ENCODE measurements at places on chromosomes 4 and X.

DNA sequence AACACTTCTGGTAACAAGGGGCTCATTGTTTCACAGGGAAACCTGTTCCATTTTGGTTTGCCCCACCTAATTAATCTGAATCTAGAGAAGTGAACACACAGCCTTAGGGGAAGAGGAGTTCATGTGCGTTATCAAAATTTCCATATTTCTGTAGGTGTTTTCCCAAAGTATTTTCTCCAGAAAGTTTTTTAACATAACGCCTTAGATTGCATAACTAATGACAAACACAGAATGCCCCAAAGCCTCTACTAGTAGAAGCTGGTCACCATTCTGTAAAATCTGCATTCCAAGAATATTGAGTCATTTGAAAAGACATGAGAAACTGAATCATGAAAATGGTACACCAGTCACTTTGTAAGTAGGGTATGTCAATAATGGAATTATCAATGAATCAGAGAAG is 41.1 kb downstream of the IL13RA2 start:
- no peak for DNase-seq

DNA sequence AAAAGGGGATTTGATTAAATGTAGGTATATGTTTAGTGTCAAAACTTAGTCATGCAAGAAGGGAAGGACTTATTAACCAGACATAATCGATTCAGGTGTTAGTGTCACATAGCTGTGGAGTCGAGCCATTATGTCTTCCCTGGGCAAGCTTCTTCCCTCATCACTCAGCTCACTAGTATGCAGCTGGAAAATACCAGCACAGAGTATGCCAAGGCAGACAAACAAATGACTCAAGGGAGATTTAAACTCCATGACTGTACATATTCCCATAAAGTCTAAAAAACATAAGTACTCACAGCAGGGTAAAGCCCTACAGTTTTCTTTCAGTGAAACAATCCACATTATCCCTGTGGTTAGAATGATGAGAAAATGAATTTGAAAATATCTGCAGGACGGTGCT is 304.5 kb downstream of the CBLL2 start:
- DNase-seq = no peak

DNA sequence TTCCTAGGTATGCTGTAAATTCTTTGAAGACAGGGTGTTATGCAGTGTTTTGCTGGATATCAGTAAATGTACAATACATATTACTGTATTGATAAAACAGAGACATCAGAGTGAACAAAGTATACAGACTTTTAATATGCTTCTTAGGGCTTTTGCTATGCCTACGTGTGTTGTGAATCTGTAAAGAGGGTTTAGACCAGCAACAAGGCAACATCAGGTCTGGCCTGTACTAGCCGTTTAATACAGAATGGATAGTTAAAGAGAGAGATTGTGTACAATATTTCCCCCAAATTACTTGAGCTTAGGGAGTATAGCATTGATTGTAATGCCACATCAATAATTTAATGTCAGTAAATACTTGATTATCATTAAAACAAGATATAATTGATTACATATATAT is 75.2 kb downstream of the PAQR3 start:
- no peak for DNase-seq

GRCh38 chr4:4608214-4608537 is 66.3 kb upstream of the STX18 start:
- no peak for DNase-seq

DNA sequence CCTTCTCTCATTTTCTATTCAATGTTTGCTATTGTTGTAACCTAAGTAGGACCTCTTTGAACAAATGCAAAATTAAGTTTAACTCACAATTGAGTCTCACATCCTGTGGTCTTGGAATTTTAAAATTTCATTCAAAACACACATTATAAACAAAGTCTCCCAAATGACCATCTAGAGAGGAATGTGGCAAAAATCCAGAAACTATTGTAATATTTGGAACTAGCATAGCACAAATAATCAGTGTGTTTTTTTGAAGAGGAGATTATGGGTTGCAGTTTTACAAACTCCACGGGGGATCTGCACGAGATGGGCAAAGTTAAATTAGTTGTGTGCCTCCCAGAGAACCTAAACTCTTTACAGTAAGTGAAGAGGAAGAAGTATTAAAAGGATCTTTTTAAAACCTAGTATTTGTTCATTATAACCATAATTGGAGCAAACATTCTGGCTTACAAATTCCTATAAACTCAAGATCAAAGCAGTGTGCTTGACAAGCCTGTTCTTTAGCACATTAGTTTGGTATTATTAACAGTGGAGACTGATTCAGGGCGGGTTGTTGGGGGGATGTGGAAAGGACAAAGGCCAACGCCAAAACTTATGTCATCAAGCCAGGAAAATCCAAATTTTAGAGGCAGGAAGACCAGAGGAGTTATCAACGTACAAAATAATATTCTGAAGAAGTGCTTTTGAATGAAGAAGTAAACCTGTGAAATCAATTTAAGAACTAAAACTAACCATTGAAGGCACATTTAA is 22.4 kb upstream of the RBPJ start:
- DNase-seq = no peak

DNA sequence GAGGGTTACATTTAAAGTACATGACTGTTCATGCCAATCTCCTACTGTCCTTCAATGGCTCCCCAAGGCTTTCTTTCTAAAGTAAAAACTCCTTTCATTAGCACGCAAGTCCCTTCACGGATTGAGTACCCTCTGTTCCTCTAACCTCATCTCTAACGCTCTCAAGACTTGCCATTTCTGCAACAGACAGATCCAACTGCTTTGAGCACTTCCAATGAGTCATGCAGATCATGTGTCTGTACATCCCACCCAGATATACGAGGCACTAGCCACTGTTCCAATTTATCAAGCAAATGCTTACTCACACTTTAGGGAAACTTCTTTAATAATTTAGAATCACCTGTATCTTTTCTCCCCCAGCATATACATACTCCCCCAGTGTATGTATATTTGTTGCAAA is 332.5 kb upstream of the ZFP42 start:
- DNase-seq = no peak

DNA sequence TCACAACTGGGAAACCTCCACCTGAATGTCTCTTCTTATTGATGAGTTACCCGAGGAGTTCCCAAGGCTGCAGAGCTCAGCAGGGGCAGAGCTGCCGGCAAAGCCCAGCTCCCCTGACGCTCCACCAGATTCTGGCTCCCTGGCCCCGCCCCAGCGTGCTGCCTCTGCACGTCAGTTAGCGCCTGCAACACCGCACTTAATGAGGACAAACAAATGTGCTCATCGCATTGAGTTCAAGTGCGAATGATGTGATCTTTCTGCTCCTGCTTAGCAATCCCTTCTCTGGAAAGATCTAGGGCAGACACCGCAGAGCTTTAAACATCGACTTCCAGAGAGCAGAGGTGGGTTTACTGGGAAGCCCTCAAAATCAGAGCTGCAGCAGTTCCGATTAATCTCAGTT is 55.5 kb upstream of the FBXW7 start:
- DNase-seq = peak; percentile 62

GRCh38 chrX:25548811-25549210 is 533.0 kb upstream of the ARX start:
- no peak for DNase-seq

DNA sequence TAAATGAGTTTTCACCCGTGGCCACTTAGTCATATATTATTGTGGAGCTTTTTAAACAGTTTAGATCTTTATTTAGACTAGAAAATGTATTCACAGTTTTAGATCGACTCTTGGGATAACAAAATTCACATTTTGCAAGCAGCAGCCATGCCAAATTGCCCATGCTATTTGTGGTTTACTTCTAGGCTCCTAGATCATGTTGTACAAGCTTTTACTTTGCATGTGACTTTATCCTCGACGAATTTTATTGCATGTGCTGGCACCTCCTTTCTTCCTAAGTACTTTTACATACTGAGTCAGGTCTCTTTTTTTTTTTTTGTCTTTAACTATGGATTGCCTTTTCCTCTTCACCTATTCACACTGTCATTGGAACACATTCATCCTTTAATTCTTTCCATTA is 23.2 kb downstream of the BBS12 start:
- DNase-seq = no peak

GRCh38 chrX:16797841-16798240 is 11.6 kb downstream of the TXLNG start:
- no peak for DNase-seq

- DNase-seq = no peak
Measured at GRCh38 chr4:175325230-175325629, 407.1 kb downstream of the ADAM29 start.

- no peak for DNase-seq
Measured at GRCh38 chrX:16357902-16358301, 190.6 kb downstream of the MAGEB17 start.

DNA sequence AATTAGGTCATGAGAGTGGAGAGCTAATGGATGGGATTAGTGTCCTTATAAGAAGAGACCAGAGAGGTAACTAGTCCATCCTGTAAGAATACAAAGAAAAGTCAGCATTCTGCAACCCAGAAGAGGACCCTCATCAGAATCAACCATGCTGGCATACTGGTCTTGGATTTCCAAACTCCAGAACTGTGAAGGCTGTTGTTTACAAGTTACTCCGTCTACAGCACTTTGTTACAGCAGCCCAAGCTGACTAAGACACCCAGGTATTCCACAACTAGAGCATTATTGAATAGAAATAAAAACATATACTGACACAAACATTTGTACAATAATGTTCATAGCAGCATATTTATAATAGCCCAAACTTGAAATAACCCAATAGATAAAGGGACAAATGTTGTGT is 9.2 kb downstream of the TMEM156 start:
- no peak for DNase-seq

DNA sequence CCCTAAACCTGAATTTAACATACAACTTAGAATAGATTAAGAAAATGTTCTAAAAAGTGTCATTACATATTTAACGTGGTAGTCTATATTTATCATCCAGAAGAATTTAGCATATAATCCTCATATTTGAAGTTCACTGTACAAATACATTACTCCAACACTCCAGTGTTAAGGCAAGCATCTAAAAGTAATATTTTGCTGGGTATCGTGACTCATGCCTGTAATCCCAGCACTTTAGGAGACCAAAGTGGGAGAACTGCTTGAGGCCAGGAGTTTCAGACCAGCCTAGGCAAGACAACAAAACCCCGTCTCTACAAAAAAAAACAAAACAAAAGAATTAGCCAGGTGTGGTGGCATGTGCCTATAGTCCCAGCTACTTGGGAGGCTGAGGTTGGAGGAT is 24.8 kb downstream of the LRBA start:
- no peak for DNase-seq

DNA sequence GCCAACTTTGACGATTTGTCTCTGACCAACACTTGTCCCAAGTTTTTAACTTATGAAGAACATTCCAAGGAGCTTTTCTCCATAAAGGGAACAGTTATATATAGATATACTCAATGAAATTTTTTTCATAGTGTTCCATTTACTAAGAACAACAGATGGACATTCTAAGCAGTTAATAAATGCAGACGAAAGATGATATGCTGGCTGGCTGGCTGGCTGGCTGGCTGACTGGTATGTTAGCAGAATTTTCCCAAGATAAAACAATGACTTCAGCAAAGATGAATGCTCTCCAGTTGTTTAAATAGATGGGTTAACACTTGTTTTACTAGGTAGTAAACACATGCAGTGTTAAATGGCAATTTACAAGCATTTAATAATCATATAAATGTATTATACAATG is 62.2 kb downstream of the SPANXN3 start:
- DNase-seq = no peak

DNA sequence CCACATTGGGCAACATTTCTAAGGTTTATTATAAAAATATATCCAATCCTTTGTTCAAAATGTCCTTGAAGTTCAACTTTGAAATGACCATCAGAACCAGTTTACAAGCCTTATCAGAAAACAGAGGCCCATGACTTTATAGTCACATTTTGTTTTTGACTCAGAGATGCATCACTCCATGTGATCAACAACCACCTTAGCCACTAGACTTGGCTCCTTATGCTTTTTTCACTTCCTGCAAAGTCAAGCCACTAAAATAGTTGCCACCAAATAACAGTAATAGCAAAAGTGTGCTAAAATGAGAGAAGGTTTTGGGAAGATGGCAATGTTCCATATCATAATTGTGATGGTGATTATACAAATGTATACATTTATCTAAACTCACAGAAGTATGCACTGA is 181.7 kb downstream of the MAML3 start:
- no peak for DNase-seq
